ENCODE measurements at places on chromosomes 5 and 9. TPM values are rescaled to one million over a fixed set of nuclear protein-coding genes. Genes with fewer than 3 reads are reported as not detected.

GRCh38 chr5:6452622-6453504, 4.2 kb downstream of the UBE2QL1 start:
- H3K4me1 ChIP-seq: peaks cover 5% of the 10 kb centered on the region
- no peak overlapping the region for H3K27ac ChIP-seq
- no peaks in the 10 kb centered on the region for H3K36me3 ChIP-seq
- no peak overlapping the region for H3K4me3 ChIP-seq

DNA sequence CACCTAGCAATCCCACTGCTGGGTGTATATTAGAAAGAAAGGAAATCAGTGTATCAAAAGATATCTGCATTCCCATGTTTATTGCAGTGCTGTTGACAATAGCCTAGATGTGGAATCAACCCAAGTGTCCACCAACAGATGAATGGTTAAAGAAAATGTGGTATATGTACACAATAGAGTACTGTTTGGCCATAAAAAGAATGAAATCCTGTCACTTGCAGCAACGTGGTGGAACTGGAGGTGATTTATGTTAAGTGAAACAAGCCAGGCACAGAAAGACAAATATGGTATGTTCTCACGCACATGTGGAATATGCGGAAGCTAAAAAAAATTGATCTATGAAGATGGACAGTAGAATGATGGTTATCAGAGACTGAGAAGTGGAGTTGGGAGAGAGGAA, 221.6 kb upstream of the DAP start:
- no peak overlapping the region for H3K4me3 ChIP-seq
- no peak overlapping the region for H3K27ac ChIP-seq
- H3K36me3 ChIP-seq: no peaks in the 10 kb centered on the region
- no peak for DNase-seq

Gene UBE2D2
- polyA plus RNA-seq: 50.6 TPM

GRCh38 chr9:92550765-92551164, 15.0 kb upstream of the ECM2 start:
- H3K4me1 ChIP-seq: no peaks in the 10 kb centered on the region
- no peaks in the 10 kb centered on the region for H3K27me3 ChIP-seq
- DNase-seq: no peak
- no peak overlapping the region for H3K27ac ChIP-seq
- H3K36me3 ChIP-seq: no peaks in the 10 kb centered on the region

- H3K27ac ChIP-seq: no peak overlapping the region
- no peak overlapping the region for H3K4me3 ChIP-seq
- DNase-seq: no peak
- H3K27me3 ChIP-seq: no peaks in the 10 kb centered on the region
Observed at GRCh38 chr5:157449011-157449723, 10.8 kb upstream of the NIPAL4 start.

Gene ITGA1
- polyA plus RNA-seq: 1.2 TPM

Gene HSPB3
- not detected for polyA plus RNA-seq

GRCh38 chr5:69271376-69271775, 36.7 kb downstream of the CDK7 start:
- no peaks in the 10 kb centered on the region for H3K4me1 ChIP-seq
- peak; percentile 44 for DNase-seq
- H3K36me3 ChIP-seq: peaks cover 7% of the 10 kb centered on the region
- H3K27ac ChIP-seq: no peak overlapping the region
- H3K27me3 ChIP-seq: no peaks in the 10 kb centered on the region

Gene ANKRD55
- 1.0 TPM for polyA plus RNA-seq

DNA sequence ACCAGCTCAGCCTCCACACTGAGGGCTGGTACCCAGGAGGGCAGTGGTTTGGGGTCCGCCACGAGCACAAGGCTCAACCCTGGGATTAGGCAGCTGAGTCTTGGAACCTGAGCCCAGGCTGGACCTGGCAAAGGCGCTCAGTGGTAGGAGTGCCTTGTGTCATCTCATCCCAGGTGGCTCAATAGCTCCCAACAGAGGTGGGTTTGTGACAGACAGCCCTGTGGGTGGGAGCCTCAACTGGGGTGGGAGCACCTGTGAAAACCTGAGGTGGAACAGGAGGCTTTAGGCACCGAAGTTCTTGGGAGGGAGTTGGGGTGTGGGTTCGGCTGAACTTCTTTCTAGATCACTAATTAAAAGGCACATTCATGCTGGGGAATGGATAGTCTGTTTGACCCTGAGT, 35.2 kb upstream of the SMU1 start:
- peaks cover 17% of the 10 kb centered on the region for H3K36me3 ChIP-seq
- no peak for DNase-seq
- peaks cover 14% of the 10 kb centered on the region for H3K4me1 ChIP-seq
- H3K27me3 ChIP-seq: no peaks in the 10 kb centered on the region

- no peak overlapping the region for H3K4me3 ChIP-seq
- no peaks in the 10 kb centered on the region for H3K36me3 ChIP-seq
- no peaks in the 10 kb centered on the region for H3K4me1 ChIP-seq
- H3K27ac ChIP-seq: no peak overlapping the region
Observed at GRCh38 chr9:75532233-75533050, 358.0 kb upstream of the PCSK5 start.
